Inflammatory macrophage (primary cell): ENCODE measurements at places on chromosomes 2 and 18.

- DNase-seq, result peak; percentile 64
Observed at GRCh38 chr18:62339106-62339988, 14.2 kb downstream of the TNFRSF11A start.

DNA sequence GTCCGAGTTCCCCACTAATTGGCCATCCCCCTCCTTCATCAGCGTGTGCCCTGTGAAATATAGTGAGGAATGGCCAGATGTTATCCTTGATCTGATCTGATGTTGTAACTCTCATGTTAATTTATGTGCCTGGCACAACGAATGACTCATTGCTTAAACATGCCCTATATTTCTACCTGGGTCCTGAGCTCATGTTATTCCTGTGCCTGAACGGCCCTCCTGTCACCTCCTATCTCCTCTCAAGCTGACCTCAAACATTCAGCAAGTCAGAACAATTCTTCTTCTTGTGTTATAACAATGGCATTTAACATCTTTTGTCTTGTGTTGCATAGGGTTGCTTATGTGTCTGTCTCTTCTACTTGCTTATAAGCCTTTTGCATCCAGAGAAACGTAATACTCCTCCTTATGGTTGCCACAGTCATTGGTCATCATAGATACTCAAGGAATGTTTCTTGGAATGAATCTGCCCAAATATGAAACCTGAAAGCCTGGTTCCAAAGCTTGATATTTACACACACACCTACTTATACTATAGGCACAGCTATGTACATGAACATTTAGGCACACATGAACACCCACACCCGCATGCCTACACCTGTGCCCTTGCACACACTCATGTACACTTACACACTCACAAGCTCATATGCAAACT lies 80.2 kb upstream of the PHLPP1 start:
- no peak for DNase-seq

DNA sequence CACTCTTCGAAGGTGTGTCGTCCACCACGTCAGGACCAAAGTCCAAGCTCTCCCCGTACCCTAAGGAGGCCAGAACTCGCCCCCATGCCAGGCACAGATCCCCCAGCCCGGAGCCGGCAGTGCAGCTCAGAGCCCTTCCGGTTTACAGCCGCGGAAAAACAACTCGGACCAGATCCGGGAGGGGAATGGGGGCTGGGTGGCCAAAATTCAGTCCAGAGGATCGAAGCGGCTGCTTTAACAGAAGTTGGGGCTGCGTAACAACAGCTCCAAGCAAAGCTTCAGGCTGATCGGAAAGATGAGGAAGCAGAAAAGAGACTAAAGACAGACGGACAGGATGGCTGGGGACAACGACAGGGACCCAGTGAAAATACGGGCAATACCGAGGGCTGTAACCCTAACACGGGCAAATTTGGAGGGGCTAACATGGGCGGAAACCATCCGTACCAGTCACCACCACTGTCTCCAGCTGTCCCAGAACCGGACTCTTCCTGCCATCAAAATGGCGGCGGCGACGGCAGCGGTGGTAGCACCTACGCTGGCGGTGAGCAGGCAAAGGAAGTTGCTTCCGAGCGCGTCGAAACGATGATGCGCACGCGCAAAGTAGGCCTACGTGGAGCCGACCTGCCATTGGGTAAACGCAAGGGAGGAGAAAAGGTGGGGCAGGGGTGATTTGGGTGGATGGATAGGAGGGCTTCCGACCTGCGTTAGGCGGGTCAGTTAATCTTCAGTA lies at the start of gene MMADHC:
Gene MMADHC, minus strand, starts transcription at position 556 of the 730 bp plus-strand sequence. CDS start 678 bp downstream, outside the sequence.
- DNase-seq, result peak; percentile 90

DNA sequence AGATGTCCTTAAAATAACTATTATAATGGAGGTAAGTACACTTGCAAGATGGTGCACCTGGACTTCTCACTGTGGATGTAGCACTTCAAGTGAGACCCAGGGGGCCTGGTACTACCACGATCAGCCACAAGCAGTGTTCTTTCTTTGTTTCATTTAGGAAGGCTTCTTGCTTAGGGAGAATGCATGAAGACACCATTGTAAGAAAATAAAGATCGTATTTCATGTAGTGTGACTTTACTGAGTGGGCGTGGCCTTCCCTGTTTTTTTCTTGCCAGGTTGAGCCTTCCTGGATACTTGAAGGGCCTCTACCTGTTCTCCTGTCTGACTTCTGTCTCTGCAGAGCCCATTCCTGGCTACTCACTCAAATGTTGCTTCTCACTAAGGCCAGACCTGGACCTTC lies 615.6 kb upstream of the SOX11 start:
- DNase-seq, result no peak

DNA sequence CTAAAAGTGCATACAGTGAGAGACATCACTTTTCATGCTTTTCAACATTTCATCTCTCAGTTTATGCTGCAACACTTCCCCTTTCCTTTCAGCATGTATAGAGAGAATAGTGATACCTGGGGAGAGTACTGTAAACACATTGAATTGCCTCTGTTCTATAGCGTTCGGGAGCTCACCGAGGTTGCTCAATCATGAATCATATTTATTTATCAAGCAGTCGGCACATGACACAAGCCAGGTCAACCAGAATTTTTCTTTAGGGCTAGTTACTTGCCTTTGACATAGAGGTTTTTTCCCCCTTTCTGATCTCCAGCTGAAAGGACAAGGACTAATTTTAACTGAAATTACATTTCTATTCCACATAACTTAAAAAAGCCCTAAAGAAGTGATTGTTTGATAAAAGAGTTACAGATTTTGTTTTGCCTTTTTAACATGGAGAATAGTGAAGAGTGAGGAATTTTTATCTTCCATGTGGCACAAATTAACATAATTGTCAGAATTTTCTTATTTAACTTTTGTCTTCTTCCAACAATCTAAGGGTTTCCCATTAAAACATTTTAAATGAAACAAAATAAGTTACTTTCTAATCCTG lies 690.9 kb upstream of the TMEFF2 start:
- no peak for DNase-seq

DNA sequence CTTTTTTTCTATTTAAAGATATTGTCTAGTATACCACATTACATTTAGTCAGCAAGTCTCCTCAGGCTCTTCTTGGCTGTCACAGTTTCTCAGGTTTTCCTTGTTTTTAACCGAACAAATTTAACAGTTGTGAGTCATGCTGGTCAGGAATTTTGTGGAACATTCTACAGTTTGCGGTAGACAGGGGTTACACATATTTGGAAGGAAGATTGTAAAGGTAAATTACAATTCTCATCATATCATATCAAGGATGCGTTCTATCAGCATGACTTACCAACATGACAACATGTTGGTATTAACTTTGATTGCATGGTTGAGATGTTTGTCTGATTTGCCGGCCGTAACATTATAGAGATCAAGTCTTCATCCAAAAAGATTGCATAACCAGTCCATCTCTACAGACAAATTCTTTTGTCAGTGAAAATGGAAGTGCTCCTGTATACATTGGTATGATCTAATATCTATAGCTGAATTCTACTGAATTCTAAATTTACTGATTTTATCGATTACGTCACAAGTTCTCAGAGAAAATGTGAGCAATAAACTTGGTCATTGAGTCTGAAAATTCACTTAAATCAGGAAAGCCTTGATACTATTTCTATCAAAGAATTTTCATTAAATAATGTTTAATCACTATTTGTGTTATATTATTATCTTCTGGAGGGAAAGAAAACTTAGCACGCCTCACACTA lies 664.4 kb upstream of the SLC8A1 start:
- no peak for DNase-seq

DNA sequence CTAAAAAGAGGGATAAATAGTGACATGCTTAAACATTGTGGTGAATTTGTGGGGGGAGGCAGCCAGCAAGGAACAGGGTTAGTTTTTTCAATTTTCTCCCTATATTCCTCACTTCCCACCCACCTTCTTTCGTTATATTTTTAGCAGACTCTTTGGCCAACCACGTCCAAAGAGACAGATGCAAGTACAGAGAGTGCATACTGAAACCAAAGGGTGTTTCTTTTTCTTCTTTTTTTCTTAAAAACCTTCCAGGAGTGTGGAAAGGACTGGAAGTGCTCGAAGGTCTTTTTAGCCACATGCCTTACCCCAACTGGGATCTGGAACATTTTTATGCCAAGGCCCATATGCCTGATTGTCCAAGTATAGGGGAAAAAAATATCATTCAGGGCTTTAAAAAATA lies 59.0 kb downstream of the TNP1 start:
- no peak for DNase-seq

- no peak for DNase-seq
Observed at GRCh38 chr18:75926811-75927210, 499.3 kb upstream of the SMIM21 start.

DNA sequence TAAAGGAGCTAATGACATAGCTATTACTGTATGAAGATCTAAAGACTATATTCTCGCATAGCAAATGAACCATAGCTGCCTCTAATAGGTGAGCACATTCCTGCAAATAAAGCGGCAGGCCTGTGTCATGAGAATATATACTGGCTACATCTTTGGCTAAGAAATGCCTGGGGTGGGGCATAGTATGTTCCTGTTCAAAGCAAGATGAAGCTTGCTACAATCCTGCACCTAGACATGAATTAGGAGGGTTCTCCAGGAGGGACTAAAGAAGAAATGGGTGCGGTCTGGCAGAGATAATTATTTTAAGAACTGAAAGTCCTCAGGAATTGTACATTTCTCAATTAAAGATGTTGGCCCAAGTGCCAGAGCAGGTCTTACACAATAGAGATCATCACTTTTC lies 46.8 kb upstream of the PLA2R1 start:
- no peak for DNase-seq

GRCh38 chr2:241857041-241857541 lies 1.6 kb downstream of the PDCD1 start:
- no peak for DNase-seq

GRCh38 chr2:49940626-49941025 lies 786.3 kb upstream of the FSHR start:
- DNase-seq, result no peak

DNA sequence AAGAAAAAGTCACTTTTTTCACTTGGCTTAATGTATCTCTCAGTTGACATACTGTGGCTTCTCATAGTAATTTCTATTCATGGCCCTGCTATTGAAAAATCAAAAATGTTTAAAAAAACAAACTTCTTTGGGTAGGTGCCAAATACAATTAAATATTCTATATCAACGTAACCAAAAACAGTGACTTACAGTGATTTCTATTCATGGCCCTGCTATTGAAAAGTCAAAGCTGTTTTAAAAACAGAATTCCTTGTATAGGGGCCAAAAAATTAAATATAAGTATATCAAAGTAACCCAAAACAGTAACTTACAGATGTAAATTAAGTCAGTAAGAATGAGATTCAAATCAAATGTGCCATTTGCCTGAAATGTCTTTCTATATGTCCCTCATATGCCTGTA lies 31.4 kb upstream of the CD302 start:
- DNase-seq, result no peak

DNA sequence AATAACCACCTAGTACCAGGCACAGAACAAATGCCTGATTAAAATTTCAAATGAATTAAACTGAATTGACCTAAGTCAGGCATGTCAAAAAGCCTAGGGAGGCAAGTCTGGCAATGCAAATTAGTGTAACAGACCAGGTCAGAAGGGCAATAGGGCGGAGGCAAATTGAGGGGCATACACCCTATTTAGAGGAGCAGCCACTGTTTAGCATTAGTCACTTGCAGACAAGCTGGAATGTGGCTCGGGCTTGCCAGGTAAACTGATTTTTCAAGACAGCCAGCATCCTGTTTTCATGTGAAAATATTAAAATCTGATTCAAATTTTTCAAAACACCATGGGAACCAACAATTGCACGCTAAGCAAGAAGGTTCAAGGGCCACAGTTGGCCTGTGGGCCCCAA lies 160.3 kb downstream of the EN1 start:
- no peak for DNase-seq

DNA sequence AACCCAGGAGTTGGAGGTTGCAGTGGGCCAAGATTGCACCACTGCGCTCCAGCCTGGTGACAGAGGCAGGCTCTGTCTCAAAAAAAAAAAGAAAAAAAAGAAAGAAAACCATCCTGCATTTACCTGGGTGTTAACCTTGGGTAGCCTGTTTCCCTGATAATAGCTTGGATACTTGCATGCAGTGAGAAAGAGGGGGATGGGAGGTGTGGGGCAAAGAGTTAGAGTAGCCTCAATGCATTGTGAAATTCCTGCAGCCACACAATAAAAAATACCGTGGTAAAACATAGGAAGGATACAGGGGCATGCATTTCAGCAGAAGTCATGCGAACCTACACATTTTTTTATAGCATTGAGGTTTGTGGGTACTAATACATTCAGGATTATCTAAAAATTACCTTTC lies 76.6 kb upstream of the ZNF516 start:
- DNase-seq, result no peak

DNA sequence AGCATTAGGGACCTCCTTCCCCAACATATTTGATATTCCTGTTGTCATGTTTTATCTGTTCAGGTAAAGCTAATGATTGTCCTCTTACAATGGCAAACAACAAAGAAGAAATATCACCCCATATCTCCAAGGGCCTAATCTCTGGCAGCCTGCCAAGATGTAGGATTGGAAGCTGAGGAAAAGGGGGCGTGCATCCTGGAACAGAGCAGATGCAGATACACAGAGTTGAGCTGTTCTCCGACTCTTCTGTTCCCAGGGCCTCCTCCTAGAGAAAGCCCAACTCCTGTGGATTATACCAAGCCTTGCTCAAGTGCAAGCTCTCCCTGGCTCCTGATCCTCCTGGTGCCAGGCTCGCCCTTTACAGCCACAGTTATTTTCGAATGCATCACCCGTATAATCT lies 35.2 kb upstream of the CD207 start:
- no peak for DNase-seq

- DNase-seq, result no peak
Observed at GRCh38 chr18:62678847-62679485, 36.4 kb upstream of the PHLPP1 start.

- no peak for DNase-seq
Observed at GRCh38 chr2:102206666-102207341, 20.0 kb downstream of the IL1RL2 start.

- DNase-seq, result no peak
Observed at GRCh38 chr18:25798046-25798445, 292.4 kb downstream of the SS18 start.

GRCh38 chr2:15313657-15314056 lies 247.5 kb downstream of the NBAS start:
- no peak for DNase-seq

- DNase-seq, result no peak
Observed at GRCh38 chr18:75198036-75198435, 10.9 kb downstream of the PTGR3 start.

DNA sequence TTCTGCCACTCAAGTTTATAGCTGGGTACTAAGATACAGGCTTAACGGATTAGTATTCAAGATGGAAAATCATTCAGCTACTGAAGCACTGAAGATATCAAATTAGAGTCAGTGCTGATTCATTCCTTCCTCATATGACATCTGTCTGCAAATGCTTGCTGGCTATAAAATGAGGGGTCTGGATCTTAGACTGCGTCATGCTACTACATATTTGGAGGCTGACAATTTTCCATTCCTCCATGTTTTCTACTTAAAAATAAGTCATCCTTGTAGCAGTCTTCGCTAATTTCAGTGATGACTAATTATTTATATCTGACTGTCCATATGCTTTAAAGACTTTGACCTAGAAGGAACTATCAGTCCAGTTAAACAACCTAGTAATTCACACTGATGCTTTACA lies 233.4 kb downstream of the RIT2 start:
- DNase-seq, result no peak

- DNase-seq, result no peak
Observed at GRCh38 chr2:9720352-9721093, 89.7 kb upstream of the YWHAQ start.
